ENCODE measurements at places on chromosomes 11 and 22.

- DNase-seq = no peak
Measured at GRCh38 chr11:113019711-113020110, 58.5 kb downstream of the NCAM1 start.

DNA sequence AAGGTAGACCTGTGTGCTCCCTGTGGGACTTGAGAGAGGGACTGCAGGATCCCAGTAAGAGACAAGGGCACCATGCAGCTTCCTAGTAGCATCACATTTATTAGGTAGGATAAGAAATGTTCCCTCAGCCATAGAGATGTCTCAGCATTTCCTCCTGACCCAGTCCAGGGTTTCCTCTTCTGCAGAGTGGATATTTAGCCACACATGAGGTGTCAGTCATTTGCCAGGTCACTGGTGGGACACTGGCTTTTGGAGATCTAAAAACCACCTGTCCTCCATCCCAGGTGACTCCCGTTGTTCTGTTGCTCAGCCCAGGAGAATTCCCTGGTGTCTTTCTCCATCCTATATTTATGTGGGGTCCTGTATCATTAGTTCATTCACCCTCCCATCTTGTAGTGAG lies 117.5 kb upstream of the NNMT start:
- no peak for DNase-seq

DNA sequence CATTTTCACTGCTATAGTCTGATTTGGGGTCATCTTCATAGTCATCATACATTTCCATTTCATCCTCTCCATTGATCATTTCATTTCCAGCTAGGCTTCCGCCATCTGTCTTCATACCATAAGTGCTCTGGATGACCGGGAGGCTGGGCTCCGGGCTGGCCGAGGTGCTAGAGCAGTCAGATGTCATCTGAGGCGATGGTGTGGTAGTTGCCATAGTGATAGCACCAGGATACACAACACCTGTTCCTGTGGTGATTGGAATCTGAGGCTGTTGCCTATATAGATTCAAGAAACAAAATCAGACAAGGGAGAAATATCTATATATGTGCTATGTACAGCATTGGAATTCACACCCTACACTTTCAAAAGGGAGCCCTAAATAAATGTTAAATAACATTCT lies 383.5 kb downstream of the SOX6 start:
- DNase-seq = no peak

- DNase-seq = no peak
Measured at GRCh38 chr11:115984228-115984627, 480.0 kb upstream of the CADM1 start.

DNA sequence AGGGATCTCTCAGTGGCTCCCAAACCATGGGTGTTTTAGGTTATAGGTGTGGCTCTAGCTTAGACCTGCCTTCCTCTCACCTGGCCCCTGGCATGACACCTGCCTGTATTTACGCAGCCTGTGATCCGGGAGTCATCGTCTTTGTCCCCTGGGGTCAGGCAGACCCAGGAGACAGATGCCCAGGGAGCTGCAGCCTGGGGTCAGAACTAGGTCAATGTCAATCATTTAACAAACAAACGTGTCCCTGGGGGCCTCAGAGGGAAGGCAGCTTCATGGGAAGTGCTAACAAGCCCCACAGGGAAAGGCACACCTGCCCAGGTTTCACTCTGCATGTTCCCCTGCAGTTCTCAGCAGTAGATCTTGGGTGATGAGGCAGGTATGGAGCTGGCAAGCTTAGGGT lies 12.0 kb downstream of the BACE1-AS start:
- DNase-seq = no peak

DNA sequence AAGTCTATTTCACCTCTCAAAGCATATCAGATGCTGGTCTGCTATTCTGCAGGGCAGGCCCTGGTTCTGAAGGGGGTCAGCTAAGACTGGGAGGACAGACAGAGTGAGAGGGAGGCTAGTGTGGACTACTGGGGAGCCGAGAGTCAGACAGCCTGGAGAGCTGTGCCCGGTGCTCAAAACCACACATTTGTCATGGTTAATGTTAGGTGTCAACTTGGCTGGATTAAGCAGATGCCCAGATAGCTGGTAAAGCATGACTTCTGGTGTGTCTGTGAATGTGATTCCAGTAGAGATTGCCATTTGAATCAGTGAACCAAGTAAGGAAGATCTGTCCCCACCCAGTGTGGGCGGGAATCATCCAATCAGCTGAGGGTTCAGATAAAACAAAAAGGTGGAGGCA lies 102.6 kb downstream of the SNX19 start:
- DNase-seq = no peak

GRCh38 chr11:7689239-7689638 lies 15.9 kb upstream of the CYB5R2 start:
- DNase-seq = no peak

DNA sequence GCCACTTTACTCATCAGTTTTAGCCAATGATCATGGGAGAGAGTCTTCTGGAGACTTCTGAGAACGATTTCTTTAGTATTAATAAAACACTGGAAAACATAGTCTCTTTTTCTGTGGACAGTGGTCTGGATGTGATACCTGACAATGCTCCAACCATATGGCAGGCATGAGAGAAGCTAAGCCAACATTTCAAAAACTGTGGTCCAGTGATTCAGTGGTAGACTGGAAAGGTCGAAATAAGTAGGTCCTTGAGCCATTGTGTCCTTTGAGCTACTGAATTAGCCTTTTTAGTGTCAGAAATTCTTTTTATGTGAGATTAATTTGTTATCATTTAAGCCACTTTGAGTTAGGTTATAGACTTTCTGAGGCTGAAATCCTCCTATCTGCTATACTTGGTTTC lies 197.7 kb upstream of the CTSC start:
- DNase-seq = no peak

DNA sequence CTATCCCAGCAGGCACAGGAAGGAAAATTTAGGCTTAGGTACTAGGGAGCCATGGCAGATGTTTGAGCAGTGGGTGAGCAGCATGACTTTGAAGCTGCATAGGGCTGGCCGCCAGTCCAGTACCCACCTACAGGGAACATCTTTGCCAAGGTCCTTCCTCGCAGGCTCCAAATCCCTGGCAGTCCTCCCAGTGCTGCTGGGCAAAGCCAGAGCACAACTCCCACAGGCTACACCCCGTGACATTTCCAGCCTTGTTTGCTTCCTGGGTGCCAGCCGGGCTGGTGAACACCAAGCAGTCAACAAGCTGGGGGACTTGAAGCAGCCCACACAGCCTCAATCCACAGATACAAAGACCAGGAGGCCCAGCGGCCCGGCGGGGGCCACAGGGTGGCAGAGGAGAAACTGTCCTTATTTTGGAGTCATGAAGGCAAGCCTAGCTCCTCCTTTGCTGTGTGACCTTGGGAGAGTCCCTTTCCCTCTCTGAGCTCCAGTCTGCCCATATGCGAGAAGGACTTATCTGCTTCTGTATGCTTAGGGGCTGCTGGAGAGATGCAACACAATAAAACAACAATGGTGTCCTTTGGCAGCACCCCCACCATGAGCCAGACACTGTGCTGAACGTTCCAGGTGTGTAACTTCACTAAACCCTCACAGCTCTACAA lies 28.0 kb downstream of the TPST2 start:
- DNase-seq = no peak

DNA sequence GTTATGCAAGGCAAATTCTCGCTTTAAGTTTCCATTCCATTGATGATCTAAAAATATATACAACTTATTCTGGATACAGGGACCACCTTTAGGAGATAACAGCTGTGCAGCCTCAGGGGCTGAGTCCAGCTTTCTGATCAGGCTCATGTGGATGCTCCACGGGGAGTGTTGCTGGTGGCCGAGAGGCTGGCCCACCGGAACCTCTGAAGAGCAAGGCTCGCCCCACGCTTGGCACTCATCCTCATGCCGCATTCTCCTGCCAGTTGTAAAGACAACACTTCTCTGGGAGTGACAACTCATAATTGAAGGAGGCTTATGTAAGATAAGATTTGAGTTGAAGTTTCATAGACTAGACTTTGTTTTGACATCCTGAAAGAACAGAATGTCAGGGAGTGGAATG lies 123.5 kb downstream of the MPPED1 start:
- DNase-seq = no peak
